Endothelial cell of umbilical vein (primary cell): ENCODE measurements at places on chromosomes 1 and 21. TPM values are rescaled to one million over a fixed set of nuclear protein-coding genes. Genes with fewer than 3 reads are reported as not detected.
A peak's percentile ranks its signal among the peaks of the same experiment; 100 is the strongest.

- H3K27ac ChIP-seq, result no peak overlapping the region
- H3K36me3 ChIP-seq, result no peaks in the 10 kb centered on the region
- DNase-seq, result no peak
- no peaks in the 10 kb centered on the region for H3K4me1 ChIP-seq
- H3K27me3 ChIP-seq, result peaks cover 2% of the 10 kb centered on the region
- no peak overlapping the region for H3K4me3 ChIP-seq
These were observed 25.5 kb downstream of the TNFRSF8 start for GRCh38 chr1:12088607-12089006.

DNA sequence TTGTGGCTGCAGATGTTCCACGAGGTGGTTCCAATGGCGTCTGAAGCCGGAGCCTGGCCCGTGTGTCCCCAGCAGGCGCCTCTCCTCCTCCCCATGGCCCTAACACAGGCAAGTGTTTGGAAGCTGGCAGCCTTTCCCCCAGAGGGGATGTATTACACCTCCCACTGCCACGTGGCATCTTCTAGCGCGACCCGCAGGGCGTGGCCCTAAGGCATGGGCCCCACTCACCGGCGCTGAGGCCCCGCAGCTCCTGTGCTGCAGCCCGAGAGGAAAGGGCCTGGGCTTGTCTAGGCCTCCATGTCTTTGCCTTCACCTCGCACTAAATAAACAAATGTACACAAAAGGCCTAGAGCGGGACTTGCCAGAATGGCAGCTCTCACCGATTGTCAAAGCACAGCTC lies 37.9 kb downstream of the SLC66A1 start:
- peaks cover 42% of the 10 kb centered on the region for H3K36me3 ChIP-seq
- no peak overlapping the region for H3K27ac ChIP-seq
- H3K4me3 ChIP-seq, result no peak overlapping the region
- DNase-seq, result no peak

GRCh38 chr1:28735961-28736449 lies 735 bp upstream of the YTHDF2 start:
- H3K27me3 ChIP-seq, result no peaks in the 10 kb centered on the region
- H3K4me1 ChIP-seq, result peaks cover 29% of the 10 kb centered on the region
- peaks cover 10% of the 10 kb centered on the region for H3K36me3 ChIP-seq
- DNase-seq, result no peak
- peak overlapping the region; percentile 85 for H3K27ac ChIP-seq
- H3K4me3 ChIP-seq, result peak overlapping the region; percentile 38

DNA sequence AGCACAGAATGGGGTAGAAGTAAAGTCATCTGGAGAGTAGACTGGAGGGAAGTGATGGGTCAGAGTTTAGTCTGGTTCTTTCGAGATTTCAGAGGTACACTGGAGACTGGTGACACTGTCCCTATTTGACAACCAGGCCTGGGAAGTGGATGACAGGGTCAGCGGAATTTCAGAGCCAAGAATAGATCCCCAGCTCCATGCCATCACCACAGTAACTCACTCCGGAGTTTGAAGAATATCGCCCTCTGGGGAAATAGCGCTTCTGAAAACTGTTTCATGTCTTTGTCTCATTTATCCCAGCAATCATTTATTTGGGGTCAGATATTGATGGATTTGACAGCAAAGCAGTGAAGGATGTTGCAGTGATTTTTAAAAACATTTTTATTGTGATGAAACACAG lies 7.6 kb upstream of the NFASC start:
- H3K36me3 ChIP-seq, result no peaks in the 10 kb centered on the region
- H3K27ac ChIP-seq, result no peak overlapping the region
- H3K27me3 ChIP-seq, result peaks cover 2% of the 10 kb centered on the region
- H3K4me3 ChIP-seq, result no peak overlapping the region

- no peak overlapping the region for H3K4me3 ChIP-seq
- no peak for DNase-seq
- no peaks in the 10 kb centered on the region for H3K4me1 ChIP-seq
- H3K27me3 ChIP-seq, result no peaks in the 10 kb centered on the region
- no peak overlapping the region for H3K27ac ChIP-seq
These were observed 376.3 kb downstream of the AMY1C start for GRCh38 chr1:104125970-104126369.

DNA sequence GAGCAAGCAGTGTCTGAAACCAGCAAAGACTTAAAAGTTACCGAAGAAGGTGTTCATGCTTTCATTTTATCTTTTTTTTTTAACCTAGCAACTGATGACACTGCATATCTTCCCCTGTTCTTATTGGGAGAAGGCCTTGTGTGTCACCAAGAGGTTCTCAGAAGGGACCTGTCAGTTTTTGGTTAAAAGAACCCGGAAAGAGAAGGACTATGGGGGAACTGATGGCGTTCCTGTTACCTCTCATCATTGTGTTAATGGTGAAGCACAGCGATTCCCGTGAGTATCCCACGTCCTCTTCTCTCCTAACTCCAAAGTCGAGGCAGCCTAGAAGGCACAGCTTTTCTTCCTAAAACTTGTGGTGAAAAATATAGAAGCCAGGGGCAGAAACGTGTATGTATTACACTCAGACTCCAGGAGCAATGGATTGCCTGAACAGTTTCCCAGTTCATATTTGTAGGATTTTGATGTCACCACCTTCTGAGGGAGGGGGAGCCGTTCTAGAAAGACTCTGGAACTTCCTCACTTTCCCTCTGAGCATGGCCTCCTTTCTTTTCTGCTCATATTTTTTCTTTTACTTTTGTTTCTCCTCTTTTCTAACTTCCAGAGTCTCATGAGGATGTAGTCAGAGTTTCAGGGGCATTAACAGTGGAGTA lies at the start of gene MR1:
TSS of gene MR1 (plus strand) at position 185 of the 653 bp plus-strand sequence. CDS start at position 210, 25 bp downstream.
- H3K36me3 ChIP-seq, result no peaks in the 10 kb centered on the region
- peak within 1 kb of the TSS; percentile 43 for H3K4me3 ChIP-seq

DNA sequence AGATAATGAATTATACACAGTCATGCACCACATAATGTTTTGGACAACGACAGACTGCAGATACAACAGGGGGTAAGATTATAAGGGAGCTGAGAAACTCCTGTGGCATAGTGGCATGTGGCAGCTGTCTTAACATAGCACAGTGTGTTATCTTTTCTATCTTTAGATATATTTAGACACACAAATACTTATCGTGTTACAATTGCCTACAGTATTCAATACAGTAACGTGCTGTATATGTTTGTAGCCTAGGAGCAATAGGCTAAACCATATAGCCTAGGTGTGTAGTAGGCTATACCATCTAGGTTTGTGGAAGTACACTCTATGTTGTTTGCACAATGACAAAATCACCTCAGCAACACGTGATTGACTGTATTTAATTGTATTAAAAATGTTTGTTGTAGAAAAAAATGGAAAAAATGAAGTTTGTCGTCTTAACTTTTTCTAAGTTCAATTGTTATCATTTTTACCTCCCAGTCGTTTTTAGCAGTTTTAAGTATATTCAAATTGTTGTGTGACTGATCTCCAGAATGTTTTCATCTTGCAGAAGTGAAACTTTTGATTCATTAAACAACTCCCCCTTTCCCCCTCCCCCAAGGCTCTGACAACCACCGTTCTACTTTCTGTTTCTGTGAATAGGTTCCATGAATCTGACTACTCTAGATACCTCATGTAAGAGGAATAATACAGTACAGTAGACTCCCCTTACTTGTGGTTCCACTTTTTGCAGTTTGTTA lies 351.0 kb upstream of the B3GALT2 start:
- no peak overlapping the region for H3K27ac ChIP-seq
- no peak for DNase-seq
- no peaks in the 10 kb centered on the region for H3K4me1 ChIP-seq
- no peaks in the 10 kb centered on the region for H3K36me3 ChIP-seq

Gene SERPINC1
- 0.05 and 0.06 TPM in 2 replicates for polyA plus RNA-seq

Gene FMO2
- not detected in 2 replicates for polyA plus RNA-seq

Gene NTMT2
- not detected in 2 replicates for polyA plus RNA-seq
